Osteocyte (in vitro differentiated cells): ENCODE measurements at places on chromosomes 16 and 17. TPM values are rescaled to one million over a fixed set of nuclear protein-coding genes. Genes with fewer than 3 reads are reported as not detected.

The PTX4 gene
- not detected in 2 replicates for total RNA-seq

GRCh38 chr17:5786510-5786875 is 202.2 kb upstream of the NLRP1 start:
- peaks cover 3% of the 10 kb centered on the region for H3K27me3 ChIP-seq
- H3K27ac ChIP-seq, result no peak overlapping the region
- no peaks in the 10 kb centered on the region for H3K36me3 ChIP-seq
- peaks cover 5% of the 10 kb centered on the region for H3K4me1 ChIP-seq
- H3K4me3 ChIP-seq, result no peak overlapping the region

The PPM1E gene
- 1.7 TPM in 2 replicates for total RNA-seq

- H3K36me3 ChIP-seq, result peaks cover 48% of the 10 kb centered on the region
- no peak overlapping the region for H3K27ac ChIP-seq
- H3K4me1 ChIP-seq, result no peaks in the 10 kb centered on the region
- no peak for DNase-seq
- no peak overlapping the region for H3K4me3 ChIP-seq
Observed at GRCh38 chr16:66728117-66728787, 23.2 kb downstream of the DYNC1LI2 start.

- no peak for DNase-seq
- no peak overlapping the region for H3K4me3 ChIP-seq
- no peaks in the 10 kb centered on the region for H3K36me3 ChIP-seq
- H3K4me1 ChIP-seq, result no peaks in the 10 kb centered on the region
- no peak overlapping the region for H3K27ac ChIP-seq
Observed at GRCh38 chr17:35148144-35148543, 527 bp downstream of the UNC45B start.

DNA sequence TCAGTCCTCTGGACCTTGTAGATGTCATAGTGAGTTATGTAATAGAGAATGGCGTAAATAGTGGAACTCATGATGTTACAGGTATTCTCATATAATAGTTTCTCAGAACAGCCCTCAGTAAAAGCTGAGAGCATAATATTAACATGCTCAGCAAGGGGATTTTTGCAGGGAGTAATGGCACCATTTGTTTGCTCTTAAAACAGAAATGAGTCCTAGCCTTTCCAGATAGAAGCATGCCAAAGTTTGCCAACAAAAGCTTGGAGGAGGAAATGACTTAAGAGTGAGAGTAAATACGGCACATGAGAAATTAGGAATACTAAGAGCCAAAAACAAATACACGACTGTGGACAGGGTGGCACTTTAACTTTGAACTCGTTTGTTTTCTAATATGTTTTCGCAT is 198.4 kb downstream of the ANKFN1 start:
- no peaks in the 10 kb centered on the region for H3K36me3 ChIP-seq
- no peaks in the 10 kb centered on the region for H3K4me1 ChIP-seq
- no peak for DNase-seq

DNA sequence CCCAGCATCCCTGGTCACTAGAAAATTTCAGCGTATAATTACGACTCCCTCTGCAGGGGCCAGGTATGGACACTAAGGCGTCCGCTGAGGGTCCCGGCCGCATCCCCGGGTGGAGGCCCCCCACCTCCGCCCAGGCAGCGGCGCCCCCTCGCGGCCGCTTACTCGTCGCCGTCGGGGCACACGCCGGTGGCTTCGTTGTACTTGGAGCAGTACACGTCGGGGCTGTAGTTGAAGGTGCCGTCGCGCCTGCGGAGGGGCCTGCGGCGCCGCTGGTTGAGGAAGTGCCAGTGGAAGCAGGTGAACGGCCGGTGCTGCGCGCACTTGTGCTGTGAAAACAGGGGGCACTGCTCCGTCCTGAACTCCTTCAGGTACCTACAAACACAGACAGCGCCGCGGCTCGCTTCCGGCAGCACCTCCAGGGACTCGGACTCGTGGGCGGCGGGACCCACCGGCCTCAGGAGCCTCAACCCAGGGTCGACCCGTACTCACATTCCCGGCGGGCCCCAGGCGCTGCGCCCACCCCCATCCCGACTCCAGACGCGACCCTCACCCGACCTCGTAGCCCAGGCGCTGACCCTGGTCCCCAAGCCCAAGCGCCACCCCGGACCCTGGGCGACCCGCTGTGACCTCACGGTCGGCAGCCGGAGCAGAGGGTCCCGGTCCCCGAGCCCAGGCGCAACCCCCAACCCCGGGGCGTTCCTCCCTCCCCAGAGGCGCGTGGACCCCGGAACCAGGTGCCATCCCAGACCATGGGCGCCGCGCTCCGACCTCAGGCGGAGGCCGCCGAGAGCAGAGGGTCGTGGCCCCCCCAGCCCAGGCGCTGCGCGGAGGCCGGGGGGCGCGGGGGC is 596 bp downstream of the UNKL start:
- no peaks in the 10 kb centered on the region for H3K27me3 ChIP-seq
- DNase-seq, result no peak
- H3K36me3 ChIP-seq, result no peaks in the 10 kb centered on the region
- peak overlapping the region; percentile 34 for H3K27ac ChIP-seq
- H3K4me3 ChIP-seq, result peak overlapping the region; percentile 72
- peaks cover 14% of the 10 kb centered on the region for H3K4me1 ChIP-seq

GRCh38 chr17:330993-331701 is 21.5 kb downstream of the RPH3AL start:
- no peak overlapping the region for H3K27ac ChIP-seq
- H3K4me3 ChIP-seq, result no peak overlapping the region
- no peaks in the 10 kb centered on the region for H3K36me3 ChIP-seq
- H3K4me1 ChIP-seq, result peaks cover 28% of the 10 kb centered on the region

The ATMIN gene
- 35.0 and 39.2 TPM in 2 replicates for total RNA-seq

- H3K4me3 ChIP-seq, result no peak overlapping the region
- no peaks in the 10 kb centered on the region for H3K36me3 ChIP-seq
- peaks cover 7% of the 10 kb centered on the region for H3K4me1 ChIP-seq
Observed at GRCh38 chr16:15894571-15895374, 6.4 kb upstream of the CEP20 start.

The PSMD12 gene
- 36.4 and 39.1 TPM in 2 replicates for total RNA-seq

DNA sequence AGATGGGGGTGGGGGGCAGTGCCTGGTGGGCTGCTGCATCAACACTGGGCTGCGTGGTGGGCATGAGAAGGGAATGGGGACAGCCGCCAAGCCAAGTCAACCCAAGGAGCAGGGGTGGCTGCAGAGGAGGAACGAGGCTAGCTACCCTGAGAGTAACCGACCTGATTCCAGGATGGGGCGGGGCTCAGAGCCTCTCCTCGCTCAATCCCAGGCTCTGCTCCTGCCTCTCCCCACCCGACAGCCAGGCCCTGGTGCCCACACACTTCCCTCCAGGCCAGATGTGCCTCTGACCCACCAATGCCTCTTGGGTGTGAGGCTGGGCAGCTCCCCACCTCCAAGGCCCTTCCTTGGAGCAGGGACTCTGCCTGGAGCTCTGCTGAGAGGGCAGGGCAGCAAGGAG is 2.7 kb downstream of the NPTX1 start:
- H3K4me1 ChIP-seq, result peaks cover 10% of the 10 kb centered on the region
- DNase-seq, result no peak
- H3K27ac ChIP-seq, result no peak overlapping the region

DNA sequence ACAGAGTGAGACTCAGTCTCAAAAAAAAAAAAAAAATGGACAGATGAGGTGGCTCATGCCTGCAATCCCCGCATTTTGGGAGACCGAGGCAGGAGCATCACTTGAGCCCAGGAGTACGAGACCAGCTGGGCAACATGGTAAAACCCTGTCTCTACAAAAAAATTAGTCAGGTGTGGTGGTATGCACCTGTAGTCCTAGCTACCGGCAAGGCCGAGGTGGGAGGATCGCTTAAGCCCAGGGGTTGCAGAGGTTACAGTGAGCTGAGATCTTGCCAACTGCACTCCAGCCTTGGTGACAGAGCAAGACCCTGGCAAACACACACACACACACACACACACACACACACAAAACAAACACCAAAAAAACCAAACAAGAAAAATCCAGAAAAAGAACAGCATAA is 7.7 kb upstream of the ENGASE start:
- no peaks in the 10 kb centered on the region for H3K36me3 ChIP-seq
- H3K27me3 ChIP-seq, result peaks cover 29% of the 10 kb centered on the region
- no peak for DNase-seq
- H3K27ac ChIP-seq, result no peak overlapping the region
- no peaks in the 10 kb centered on the region for H3K4me1 ChIP-seq

- DNase-seq, result no peak
- H3K36me3 ChIP-seq, result peaks cover 4% of the 10 kb centered on the region
- peak overlapping the region; percentile 76 for H3K27ac ChIP-seq
- no peak overlapping the region for H3K4me3 ChIP-seq
- no peaks in the 10 kb centered on the region for H3K27me3 ChIP-seq
- peaks cover 39% of the 10 kb centered on the region for H3K4me1 ChIP-seq
Observed at GRCh38 chr16:84176192-84177053, 10.4 kb downstream of the TAF1C start.

GRCh38 chr17:17129466-17129865 is 76.7 kb downstream of the PLD6 start:
- H3K4me1 ChIP-seq, result peaks cover 18% of the 10 kb centered on the region
- no peak overlapping the region for H3K27ac ChIP-seq
- no peak for DNase-seq
- no peak overlapping the region for H3K4me3 ChIP-seq

- DNase-seq, result no peak
- no peaks in the 10 kb centered on the region for H3K27me3 ChIP-seq
- H3K4me3 ChIP-seq, result no peak overlapping the region
- H3K4me1 ChIP-seq, result peaks cover 27% of the 10 kb centered on the region
Observed at GRCh38 chr16:342455-343213, 9.9 kb downstream of the AXIN1 start.

The PLA2G15 gene
- 25.9 and 27.9 TPM in 2 replicates for total RNA-seq

- peaks cover 7% of the 10 kb centered on the region for H3K36me3 ChIP-seq
- no peak overlapping the region for H3K27ac ChIP-seq
- H3K4me1 ChIP-seq, result peaks cover 5% of the 10 kb centered on the region
- no peaks in the 10 kb centered on the region for H3K27me3 ChIP-seq
Observed at GRCh38 chr16:66890799-66891198, 10.5 kb downstream of the PDP2 start.

DNA sequence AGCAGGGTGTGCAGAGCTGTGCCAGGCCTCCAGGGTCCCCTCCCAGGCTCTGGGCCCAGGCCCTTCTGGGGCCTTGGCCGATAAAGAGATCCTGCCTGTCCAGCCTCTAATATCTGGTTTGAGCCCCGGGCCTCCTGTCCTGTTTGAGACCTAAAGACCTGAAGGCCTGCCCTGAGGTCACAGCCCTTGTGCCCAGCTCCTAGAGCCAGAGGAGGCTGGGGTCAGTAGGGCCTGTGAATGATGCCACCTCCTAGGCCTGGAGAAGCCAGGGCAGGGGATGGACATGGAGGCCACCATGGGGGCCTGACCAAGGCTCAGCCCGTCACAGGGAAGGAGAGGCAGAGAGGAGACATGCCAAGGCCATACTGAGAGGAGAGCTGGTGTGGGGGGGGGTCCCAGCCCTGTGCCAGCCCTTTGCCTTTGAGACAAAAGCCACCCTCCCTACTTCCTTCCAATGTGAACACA is 7.4 kb downstream of the KCNH6 start:
- no peak overlapping the region for H3K4me3 ChIP-seq
- H3K27me3 ChIP-seq, result peaks cover 11% of the 10 kb centered on the region
- no peak overlapping the region for H3K27ac ChIP-seq
- DNase-seq, result no peak
- H3K36me3 ChIP-seq, result no peaks in the 10 kb centered on the region

The TTLL6 gene
- not detected in 2 replicates for total RNA-seq

DNA sequence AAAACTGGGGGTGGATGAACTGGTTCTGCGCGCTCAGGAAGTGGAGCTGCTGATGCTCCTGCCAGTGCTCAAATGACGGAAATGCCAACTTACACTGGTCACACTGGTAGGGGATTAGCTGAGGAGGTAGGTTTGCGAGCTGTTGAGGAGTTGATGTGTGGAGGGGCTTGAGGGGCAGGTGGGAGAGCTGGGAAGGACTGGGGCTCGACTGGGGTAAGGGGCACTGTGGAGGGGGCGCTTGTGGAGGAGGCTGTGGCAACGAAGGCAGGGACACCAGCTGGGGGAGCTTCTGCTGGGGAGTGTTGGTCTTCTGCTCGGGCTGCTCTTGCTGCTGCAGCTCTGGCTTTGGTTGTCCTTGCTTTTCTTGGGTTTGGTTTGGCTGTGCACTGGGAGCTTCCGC is 252.9 kb downstream of the ZFHX3 start:
- H3K36me3 ChIP-seq, result peaks cover 84% of the 10 kb centered on the region
- H3K4me1 ChIP-seq, result peaks cover under 1% of the 10 kb centered on the region
- DNase-seq, result no peak

DNA sequence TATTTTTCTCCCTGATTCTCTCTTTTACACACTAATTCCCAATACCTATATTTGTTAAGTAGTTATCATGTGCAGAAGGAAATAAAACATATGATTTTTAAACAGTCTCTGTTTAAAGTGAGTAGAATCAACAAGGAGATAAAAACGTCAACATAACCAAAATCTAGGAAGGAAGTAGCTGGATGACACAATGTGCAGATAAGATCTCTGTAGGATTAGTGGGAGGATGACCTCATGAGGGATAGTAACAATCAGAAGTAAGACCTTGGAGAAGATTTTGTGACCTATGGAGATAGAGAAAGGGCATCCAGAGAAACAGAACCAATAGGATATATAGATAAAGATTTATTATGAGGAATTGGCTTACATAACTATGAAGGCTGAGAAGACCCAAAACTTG is 262.6 kb upstream of the CDH11 start:
- H3K4me1 ChIP-seq, result peaks cover 32% of the 10 kb centered on the region
- H3K27ac ChIP-seq, result no peak overlapping the region
- H3K27me3 ChIP-seq, result no peaks in the 10 kb centered on the region
- H3K36me3 ChIP-seq, result peaks cover 6% of the 10 kb centered on the region

GRCh38 chr16:80390046-80390445 is 150.7 kb upstream of the DYNLRB2 start:
- H3K4me3 ChIP-seq, result no peak overlapping the region
- no peaks in the 10 kb centered on the region for H3K36me3 ChIP-seq
- no peak overlapping the region for H3K27ac ChIP-seq
- no peaks in the 10 kb centered on the region for H3K27me3 ChIP-seq

The METTL26 gene
- 58.2 and 69.8 TPM in 2 replicates for total RNA-seq

DNA sequence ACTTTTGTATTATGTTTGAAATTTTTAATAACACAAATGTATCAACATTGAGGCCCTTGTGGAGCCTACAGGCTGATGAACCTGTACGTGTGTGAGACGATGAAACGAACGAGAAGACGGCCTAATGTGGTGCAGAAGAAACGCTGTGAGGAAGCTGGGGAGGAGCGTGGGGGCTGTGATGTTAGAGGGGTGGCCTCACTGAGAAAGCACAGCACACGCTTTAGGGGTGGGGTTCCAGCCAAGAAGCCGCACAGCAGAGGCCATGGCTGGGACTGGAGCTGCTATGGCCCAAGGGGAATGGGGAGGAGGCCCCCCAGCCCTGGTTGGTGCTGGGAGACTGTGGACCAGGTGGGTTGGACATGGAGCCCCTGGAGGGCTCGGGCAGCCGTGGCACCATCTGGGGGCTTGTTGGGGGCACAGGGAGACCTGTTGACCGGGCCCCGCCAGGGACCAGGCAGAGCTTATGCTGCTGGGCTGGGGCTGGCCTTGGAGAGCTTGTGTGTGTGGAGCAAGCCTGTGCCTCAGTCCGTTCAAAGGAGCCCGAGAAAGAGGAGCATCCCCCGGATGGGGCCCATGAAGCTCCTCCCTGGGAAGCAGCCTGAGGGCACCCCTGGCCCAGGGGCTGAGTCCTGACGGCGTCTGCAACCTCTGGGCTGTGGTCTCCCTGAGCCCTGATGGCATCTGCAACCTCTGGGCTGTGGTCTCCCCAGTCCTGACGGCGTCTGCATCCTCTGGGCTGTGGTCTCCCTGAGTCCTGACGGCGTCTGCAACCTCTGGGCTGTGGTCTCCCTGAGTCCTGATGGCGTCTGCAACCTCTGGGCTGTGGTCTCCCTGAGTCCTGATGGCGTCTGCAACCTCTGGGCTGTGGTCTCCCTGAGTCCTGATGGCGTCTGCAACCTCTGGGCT is 44.7 kb downstream of the METRNL start:
- no peak overlapping the region for H3K27ac ChIP-seq
- peaks cover 6% of the 10 kb centered on the region for H3K36me3 ChIP-seq
- no peak for DNase-seq
- H3K27me3 ChIP-seq, result peaks cover 24% of the 10 kb centered on the region
- no peak overlapping the region for H3K4me3 ChIP-seq
